Skin of body (tissue), 3 donors: ENCODE measurements at places on chromosomes 12 and 14.

GRCh38 chr12:45775465-45775864 lies 46.0 kb downstream of the ARID2 start:
- no peak for DNase-seq

DNA sequence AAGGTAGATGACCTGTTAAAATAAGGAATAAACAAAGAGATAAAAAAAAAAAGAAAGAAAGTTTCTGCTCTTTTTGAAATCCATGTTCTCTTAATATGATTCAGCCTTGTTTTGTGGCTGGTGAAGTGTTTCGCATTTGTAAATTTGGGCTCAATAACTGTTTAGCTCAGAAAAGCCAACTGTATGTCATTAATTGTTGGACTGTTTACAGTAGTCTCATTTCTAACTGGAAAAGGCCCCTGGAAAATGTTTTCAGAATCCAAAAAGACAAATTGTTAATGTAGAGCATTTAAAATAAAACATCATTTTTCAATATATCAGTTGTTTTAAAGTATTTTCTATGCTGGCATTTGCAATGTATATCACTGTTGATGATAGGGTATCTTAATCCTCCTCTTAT lies 47.4 kb upstream of the DYRK2 start:
- DNase-seq: peak; percentile 75

DNA sequence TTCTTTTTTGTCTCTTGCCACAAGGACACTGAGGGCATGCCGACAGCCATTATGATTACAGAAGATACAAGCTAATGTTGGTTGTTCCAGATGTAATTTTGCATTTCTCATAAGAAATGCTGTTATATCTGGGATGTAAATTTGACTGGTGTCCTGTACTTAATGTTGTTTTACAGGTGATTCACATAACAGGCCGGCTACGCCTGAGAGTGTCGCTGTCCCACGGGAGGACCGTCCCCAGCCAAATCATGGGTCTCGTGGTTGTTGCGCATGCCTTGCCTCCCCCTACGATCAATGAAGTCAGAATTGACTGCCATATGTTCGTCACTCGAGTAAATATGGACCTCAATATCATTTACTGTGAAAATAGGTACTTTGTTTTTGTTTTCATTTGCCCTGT lies 176.7 kb downstream of the EGLN3 start:
- DNase-seq: no peak

DNA sequence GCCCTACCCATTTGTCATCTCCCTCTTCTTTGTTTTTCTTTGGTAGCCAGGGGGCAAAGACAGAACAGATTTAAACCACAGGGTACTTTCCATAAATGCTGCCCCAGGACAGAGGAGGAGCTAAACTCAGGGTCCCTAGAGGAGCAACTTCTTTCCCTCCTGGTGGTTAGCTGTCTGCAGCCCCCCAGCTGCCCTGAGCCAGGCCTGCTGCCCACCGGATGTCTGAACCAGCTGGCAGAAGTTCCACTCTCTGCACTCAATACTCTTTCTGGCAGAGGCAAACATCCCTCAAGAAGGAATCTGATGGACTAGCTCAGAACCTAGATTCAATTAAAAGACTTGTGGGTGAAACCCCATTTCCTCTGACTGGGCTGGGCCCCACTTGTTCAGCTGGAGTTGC lies 10.7 kb downstream of the VDR start:
- no peak for DNase-seq

DNA sequence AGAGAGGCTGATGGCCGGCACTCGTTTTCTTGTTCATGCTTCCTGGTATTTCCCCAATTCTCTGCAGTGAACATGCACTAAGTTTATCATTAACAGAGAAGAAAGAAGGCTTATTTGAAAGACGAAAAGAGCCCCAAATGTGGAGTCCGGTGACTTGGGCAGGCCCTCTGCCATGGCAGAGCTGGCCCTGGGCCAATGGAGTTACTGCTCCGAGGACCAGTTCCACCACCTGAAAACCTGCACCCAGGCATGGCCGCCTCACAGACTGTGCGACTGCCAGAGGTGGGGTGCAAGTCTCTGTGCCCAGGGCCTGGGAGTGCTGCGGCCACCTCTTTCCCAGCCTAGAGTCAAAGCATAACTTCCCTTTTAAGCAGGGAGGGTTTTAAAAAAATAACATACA lies 24.9 kb downstream of the DEGS2 start:
- DNase-seq: no peak

DNA sequence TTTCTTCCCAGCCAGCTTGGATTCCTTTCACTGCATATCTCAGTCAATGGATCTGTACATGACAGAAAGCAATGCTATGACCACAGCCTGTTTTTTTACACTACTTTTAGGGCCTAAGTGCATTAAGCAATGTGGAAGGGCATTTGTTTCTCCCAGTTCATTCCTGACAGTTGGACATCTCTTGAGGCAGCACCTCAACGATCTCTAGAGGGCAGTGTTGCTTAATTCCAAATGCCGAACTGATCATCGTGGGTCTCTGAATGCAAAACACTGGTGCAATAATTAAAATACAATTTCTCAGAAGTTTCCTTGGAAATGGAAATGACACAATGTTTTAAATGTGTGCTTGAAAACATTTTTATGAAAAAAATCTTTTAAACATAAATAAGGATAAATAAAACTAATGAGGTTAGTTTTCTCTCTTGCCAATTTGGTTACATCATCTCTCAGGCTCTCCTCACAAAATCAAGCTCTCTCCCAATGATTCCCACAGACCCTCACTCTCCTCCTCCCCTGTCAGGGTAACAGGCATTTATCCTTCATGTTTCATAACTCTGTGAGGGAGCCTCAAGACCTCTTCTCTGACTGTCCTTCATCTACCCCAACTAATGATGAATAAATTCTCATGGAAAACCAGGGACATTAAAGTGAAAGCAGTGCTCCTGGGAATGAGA lies 192.4 kb upstream of the SLC16A7 start:
- DNase-seq: peak; percentile 87

DNA sequence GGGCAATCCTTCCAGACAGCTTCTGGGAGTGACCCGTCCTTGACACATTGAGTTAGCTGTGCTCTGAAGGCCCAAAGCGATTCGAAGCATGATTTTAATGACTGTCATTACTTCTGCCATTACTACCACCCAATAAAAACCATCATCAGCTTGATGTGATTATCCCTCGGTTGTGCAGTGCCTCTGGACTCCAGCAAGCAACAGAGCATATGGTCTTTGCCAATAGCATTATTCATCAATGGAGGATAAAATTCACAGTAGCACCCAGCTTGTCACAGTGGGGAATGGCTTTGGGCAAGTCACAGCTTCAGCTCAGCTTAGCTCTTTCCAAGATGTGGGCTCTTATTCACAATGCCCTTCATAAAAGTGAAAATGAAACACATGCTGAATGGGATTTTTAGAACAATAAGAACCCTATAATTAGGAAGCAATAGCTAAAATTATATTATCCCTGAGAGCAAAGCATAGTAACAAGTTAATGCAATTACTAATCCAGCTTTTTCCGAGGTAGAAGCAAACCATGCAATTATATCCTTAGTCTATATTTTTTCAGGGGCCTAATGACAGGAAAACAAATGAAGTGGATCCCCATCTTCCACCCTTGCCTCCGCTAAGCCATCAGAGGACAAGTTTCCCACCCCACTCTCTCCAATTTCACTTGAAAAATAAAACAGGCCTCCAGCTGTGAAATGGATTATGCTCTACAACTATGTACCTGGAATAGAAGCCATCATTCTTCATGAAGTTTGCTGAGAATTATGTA lies 163.0 kb upstream of the EEA1 start:
- no peak for DNase-seq
